NCI-H2171 treated with DMSO at 0.1 percent for 48 hours (cell line): ENCODE measurements at places on chromosomes 1 and 21.
A peak's percentile ranks its signal among the peaks of the same experiment; 100 is the strongest.

GRCh38 chr1:222021129-222021528 is 279.2 kb upstream of the DUSP10 start:
- DNase-seq = no peak

GRCh38 chr21:45706299-45706698 is 62.8 kb downstream of the PCBP3 start:
- DNase-seq = no peak

DNA sequence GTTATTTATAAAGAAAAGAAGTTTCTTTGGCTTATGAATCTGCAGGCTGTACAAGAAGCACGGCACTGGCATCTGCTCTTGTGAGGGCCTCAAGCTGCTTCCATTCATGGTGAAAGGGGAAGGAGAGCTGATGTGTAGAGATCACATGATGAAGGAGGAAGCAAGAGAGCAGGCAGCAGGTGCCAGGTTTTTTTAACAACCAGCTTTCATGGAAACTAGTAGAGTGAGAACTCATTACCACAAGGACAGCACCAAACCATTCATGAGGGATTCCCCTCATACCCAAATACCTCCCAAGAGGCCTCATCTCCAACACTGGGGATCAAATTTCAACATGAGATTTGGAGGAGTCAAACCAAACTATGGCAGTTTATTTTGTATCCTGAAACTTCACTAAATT is 85.8 kb upstream of the CAMK1G start:
- peak; percentile 34 for DNase-seq

- no peak for DNase-seq
Measured at GRCh38 chr1:2814511-2815075, 13.1 kb upstream of the TTC34 start.

DNA sequence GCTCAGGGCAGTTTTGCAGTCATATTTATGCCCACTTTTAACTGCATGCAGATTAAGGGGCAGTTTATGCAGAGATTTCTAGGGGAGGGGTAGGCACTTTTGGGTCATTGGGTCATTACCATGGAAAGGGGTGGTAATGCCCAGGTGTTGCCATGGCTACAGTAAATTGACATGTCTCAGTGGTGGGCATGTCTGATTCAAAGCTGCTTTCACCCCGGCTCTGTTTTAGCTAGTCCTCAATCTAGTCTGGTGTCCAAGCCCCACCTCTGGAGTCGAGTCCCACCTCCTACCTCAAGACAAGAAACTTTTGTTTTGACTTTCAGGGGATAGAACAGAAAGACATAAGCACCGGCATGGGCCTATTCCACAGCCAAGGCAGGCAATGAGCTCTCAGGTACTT is 8.9 kb upstream of the NEK2 start:
- DNase-seq = no peak

DNA sequence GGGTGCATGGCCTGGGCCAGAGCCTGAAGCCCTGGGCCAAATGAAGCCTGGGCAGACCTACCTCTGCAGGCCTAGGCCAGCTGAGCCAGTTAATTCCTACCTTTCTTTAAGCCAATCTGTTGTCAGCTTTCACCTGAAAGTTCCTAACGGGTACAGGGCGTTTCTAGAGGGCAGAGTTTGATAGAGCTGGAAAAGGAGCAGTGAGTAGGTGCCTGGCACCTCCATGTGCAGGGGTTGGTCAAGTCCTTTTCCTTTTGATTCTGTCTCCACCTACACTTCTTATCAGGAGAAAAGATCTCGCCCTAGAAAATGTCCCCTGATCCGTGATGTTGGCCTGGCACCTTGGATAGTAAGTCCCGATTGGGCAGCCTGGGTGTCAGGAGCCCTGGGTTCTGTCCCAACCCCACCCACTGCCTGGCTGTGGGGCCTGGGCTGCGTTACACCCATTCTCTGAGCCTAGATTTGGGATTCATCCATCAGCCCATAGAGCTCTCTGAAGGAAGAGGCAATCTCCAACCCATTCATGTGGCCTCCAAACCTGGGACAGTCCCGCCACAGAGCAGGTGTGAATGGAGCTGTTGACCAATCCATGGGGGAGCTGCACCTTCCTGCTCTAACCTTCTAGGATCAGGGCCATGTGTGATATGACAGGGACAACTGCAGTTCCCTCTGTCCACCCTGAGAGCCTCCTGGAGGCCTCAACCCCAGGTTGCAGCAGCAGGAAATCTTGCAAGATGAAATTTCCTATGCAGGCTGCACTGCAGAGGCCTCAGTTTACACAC is 304.3 kb downstream of the MATN1 start:
- no peak for DNase-seq

DNA sequence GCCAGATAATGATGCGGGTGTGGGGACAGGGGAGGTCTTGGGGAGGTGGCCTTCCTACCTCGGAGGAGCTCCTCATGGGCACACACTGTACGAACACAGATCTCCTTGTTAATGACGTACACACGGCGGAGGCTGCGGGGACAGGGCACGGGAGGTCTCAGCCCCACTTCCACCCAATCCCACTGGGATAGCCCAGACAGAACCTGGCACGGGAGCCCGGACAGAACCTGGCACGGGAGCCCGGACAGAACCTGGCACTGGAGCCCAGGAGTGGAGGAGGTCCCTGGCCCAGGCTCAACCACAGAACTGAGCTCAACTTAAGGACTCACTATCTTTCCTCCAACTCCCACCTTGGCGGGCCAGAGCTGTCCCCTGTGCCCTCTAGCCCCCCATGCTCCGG is 5.2 kb downstream of the MFAP2 start:
- no peak for DNase-seq

GRCh38 chr1:78142736-78143135 is 97.0 kb downstream of the GIPC2 start:
- DNase-seq = no peak
